Glutamatergic neuron (in vitro differentiated cells): ENCODE measurements at places on chromosomes 1 and 21.

DNA sequence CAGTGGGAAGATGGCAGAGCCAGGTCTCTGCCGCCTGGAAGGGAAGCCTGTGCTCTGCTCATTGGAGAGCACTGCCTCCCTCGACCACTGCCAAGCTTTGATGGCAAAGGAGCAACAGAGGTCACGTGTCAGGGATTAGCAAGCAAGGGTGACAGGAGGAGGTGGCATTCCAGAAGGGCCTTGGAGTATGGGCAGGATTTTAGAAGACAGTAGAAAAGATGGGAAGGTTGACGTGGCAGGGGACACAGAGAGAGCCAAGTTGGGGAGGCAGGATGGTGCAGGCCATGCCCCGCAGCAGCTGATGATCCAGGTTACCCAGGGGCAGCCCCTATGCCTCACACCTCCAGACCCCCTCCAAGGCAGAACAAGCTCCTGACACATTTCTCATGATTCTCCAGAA, 21.9 kb upstream of the LBR start:
- no peak for DNase-seq

GRCh38 chr1:154607106-154607608, 829 bp downstream of the ADAR start:
- no peak for DNase-seq

DNA sequence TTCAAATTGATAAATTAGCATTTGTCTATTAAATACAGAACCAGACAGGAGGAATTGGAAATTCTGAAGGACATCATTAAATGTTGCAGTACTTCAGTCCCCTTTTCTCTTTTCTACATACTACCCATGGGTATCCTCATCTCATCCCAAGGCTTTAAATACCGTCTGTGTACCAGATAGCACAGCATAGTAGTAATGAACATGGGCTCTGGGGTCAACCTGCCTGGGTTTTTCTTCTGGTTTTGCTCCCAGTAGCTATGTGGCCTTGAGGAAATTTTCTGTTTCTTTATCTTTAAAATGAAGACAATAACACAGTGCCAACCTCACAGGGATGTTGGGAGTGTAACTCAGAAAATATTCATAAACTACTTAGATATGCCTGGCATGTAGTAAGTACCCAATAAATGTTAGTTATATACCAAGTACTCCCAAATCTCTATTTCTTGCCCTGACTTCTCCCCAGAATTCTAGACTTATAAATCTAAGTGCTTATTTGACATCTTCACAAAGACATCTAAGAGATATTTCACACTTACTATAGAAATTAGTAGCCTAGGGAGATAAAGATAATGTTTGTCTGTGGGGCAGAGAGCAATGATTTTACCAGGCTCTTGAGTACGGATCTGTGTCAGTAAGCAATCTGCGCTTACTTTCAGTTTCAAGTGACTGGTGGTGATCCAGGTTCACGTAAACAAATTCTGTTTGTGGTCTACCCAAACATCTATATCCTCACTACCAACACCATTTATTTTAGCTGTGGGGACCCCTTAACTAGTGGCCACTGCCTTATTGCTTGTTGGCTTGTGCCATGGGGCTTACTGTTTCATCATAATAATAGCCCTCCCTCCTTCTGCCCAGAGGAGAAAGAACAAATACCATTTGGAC, 37.3 kb downstream of the VANGL2 start:
- DNase-seq, result no peak

DNA sequence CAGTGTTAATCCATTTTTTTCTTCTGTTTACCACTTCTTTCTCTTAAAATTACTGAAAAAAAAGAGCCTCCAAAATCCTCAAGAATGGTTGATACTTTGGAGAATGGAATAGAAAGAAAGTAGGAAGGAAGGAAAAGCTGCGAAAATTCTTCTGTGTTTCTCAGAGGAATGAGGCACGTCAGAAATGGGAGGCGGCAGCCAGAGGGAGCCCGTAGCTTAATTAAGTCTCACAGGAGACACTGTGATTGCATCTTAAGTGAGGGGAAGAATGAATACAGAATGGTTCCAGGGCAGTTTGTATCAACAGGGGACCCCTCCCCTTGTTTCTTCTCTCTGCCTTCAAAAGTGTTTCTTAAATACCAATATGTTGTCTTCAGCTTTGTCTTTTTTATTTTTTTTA, 1099.5 kb downstream of the PLA2G4A start:
- DNase-seq, result peak; percentile 66

- no peak for DNase-seq
Observed at GRCh38 chr1:229448354-229448753, 14.5 kb upstream of the ACTA1 start.

GRCh38 chr1:200296091-200296661, 113.7 kb downstream of the ZNF281 start:
- no peak for DNase-seq

DNA sequence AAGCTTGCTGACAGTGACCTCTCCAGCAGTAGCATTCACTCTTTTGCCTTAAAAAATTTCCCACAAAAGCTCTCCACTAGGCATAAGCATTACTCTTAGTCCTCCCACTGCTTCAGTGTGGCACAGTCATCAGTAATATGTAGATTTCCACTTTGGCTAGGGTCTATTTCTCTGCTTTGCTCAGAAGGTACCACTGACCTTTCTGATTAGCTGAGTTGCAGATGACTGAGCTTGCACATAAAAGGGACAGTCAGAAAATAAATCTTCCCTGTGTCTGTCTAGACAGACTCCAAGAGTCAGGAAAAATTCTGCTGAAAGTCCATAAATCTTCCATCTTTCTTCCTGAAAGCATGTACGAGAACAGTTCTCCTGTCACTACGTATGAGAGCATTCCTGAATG, 56.6 kb upstream of the APP start:
- DNase-seq, result no peak

DNA sequence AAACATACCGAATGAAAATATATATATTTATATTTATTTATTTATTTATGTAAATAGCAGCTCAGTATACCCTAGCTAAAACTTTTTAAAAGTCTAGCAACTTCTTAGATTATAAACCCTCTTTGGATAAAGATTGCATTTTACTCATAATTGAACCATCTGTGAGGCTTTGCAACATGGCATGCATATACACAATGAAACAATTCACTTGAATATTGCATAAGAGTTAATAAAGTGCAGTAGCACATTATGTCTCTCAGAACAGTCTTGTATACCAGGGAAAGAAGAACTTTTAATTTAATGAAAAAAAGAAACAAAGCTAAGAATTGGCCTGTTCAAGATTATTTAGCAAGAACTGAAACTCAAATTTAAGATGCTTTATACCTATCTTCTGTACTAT, 1363.9 kb upstream of the ADGRL2 start:
- DNase-seq, result no peak

GRCh38 chr1:71559880-71560279, 479.0 kb upstream of the ZRANB2 start:
- DNase-seq, result no peak

GRCh38 chr1:115077286-115077983, 11.9 kb downstream of the TSPAN2 start:
- DNase-seq, result no peak

DNA sequence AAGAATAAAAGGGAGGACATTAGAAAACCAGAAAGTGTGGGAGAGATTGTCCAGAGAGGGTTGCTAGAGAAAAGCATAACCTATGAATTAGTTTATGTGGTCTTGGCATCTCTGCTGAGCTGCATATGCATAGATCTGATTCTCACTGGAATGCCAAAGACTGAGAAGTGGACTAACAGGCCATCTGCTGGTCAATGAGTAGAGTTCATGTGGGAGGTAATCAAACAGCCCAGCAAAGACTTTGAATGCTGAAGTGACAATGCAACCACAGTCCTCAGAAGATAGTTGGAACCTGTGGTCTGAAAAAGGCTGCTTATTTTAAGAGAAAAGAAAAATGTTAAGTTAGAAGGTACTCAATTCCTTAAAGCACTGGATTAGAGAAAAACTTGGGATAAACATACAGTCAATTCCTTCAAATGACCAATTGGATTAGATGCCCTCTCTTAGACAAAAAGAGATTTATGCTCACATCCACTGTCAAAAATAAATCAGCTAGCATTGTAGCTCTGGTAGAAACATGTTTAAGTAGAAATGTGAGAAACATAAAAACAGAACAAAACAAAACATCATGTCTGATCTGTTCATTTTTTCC, 382.8 kb downstream of the AMY1C start:
- no peak for DNase-seq

GRCh38 chr1:24390924-24391782, 22.4 kb downstream of the STPG1 start:
- DNase-seq, result peak; percentile 78

GRCh38 chr1:202068596-202068995, 54.1 kb upstream of the GPR37L1 start:
- DNase-seq, result no peak

GRCh38 chr1:101044259-101044658, 18.7 kb upstream of the DPH5 start:
- no peak for DNase-seq

DNA sequence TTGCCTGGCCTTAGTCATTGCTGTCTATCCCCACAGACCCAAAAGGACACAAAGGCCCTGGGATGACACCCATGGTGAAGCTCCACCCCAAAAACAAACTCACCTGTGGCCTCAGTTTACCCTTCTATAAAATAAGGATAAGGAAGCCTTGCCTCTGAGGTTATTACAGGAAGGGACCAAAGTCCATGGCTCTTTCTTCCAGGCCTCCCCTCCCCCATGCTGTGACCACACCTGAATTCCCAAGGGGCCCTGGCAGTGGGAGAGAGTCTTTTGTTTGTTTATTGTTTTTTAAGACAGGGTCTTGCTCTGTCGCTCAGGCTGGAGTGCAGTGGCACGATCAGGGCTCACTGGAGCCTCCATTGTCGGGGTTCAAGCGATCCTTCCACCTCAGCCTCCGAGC, 10.5 kb upstream of the TNFRSF25 start:
- DNase-seq, result no peak

- no peak for DNase-seq
Observed at GRCh38 chr1:218982482-218982881, 191.2 kb upstream of the LYPLAL1 start.

GRCh38 chr1:16012590-16013219, 5.1 kb downstream of the HSPB7 start:
- no peak for DNase-seq

- DNase-seq, result no peak
Observed at GRCh38 chr1:9413071-9413876, 120.6 kb downstream of the SPSB1 start.

- no peak for DNase-seq
Observed at GRCh38 chr1:71295350-71295749, 214.5 kb upstream of the ZRANB2 start.

GRCh38 chr1:11101347-11101746, 1.7 kb upstream of the EXOSC10 start:
- DNase-seq, result no peak

GRCh38 chr1:55882931-55883330, 667.8 kb upstream of the USP24 start:
- DNase-seq, result no peak

DNA sequence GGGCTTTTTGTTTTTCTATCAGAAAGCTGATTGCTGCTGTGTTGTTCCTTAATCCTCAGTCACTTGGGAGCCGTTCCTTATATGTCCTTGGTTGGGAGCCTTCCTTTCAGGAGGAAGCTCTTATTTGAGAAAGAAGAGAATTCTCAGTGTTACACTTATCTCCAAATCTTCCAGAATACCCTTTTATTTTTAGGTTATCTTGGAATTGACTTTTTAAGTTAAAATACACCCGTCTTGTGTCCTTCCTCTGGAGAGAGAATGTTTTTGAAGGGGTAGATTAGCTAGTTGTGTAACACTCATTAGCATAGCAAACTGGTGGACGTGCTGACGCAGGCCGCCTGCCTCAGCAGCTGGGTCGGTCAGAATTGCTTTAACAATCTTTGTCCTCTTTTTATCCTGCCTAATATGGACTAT, 42.1 kb downstream of the LRRC8B start:
- peak; percentile 24 for DNase-seq

DNA sequence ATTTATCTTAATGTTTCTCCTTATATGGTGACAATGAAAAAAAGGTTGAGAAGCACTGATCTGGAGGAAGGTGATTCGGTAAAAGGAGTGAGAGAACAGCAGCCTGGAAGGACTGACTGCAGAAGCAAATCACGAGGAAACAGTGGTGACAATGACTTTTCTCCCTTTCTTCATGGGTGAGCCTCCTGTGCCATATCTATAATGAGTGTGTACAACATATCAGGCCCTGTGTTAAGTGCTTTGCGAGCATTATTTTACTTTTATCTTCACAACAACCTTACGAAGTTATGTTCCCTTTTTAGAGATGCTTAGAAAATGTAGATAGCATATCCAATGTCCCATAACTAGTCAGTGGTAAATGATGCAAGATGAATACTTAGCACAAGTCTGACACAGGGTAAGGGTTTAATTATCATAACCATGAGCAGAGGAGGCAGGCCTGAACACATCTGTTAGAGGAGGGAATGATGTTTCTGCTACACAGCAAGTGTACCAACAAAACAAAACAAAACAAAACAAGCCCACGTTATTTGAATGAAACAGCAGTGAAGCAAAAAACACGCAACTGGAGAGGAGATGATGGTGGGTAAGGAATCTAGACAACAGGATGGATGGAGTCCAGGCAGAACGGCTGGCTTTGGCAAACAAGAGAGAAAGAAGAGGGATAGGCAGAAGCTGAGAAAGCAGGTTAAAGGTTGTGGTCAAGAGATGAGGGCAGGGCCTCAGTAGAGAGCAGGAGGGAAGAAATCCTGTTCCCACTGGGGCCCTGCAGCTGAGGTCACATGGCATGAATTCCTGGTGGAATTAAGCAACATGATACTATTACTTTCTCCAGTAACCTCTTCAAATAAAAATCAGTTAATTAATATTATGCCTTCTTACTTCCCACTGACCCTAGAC, 29.6 kb downstream of the GNG12 start:
- no peak for DNase-seq

- peak; percentile 40 for DNase-seq
Observed at GRCh38 chr21:34887725-34888568, 161.2 kb downstream of the RUNX1 start.
